Activated T-cell treated with anti-CD3 and anti-CD28 coated beads, Interleukin-2, amount 50 U/mL, for 4 hours (primary cell): ENCODE measurements at places on chromosomes 16 and 17. TPM values are rescaled to one million over a fixed set of nuclear protein-coding genes. Genes with fewer than 3 reads are reported as not detected.

DNA sequence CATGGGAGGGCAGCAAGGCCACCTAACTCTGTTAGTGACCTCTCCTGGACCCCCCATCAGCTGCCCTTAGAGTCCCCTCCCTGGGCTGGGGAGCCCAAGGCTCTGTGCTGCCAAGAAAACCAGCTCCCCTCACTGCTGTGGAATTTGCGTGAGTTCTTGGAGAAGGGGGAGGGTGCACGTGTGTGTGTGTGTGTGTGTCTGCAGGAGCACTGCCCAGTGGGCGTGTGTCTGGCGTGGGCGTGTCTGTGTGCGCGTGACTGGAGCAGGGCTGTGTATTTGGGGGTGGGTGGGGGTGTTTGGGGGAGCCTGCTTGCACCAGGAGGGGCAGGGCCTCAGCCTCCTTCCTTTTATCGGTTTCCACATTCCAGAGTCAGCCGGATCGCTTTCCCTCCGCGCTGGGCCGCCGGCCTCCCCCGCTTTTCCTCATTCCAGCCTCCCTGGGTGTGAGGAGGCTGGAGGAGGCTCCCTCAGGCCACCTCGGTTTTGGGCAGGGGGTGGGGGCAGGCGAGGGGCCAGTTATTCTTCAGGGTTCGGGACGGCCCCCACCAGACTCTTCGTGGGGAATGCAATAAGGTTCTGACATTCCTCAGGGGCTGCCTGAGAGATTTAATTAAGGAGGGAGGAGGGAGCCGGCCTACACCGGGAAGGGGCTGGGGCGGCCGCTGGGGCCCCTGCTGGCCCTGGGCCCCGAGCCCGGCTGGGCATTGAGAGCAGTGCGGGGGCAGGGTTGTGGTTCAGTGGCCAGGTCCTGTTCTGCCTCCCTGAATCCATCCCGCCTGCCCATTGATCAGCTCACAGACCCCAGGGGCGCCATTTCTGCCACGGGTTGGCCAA lies 2.5 kb downstream of the VASN start:
- no peak for DNase-seq

DNA sequence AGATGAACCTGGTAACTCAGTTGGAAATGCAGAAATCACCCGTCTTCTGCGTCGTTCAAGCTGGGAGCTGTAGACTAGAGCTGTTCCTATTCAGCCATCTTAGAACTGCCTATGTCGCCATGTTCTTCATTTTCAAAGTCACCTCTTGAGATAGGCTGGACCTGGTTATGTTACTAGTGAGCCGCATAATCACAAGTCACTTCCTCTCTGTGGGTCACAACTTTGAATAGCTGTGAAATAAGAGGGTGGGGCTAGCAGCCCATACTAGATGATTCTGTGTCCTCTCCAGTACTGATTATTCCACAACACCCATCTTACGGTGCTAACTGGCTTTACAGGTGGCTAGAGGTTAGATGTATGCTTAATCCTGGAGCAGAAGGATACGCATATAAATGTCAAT lies 74.2 kb downstream of the VPS53 start:
- no peak for DNase-seq

DNA sequence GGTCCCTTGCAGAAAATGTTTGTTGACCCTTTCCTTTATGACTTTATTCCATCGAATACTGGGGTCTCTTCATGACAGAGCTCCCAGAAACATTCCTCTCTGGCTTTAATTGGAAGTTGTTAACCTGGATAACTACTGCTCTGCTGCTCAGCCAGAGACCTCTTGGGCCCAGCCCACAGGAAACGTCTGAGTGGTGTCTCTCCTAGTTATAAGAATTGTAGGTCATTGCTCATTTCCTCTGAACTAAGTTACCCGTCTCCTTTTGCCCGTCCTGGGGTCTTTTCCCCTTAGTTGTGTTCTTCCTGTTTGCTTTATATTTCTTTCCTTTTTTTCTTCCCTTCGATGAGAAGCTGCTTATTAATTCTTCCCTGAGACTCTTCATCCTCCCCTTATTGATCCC lies 9.0 kb downstream of the MAP2K6 start:
- DNase-seq: no peak

DNA sequence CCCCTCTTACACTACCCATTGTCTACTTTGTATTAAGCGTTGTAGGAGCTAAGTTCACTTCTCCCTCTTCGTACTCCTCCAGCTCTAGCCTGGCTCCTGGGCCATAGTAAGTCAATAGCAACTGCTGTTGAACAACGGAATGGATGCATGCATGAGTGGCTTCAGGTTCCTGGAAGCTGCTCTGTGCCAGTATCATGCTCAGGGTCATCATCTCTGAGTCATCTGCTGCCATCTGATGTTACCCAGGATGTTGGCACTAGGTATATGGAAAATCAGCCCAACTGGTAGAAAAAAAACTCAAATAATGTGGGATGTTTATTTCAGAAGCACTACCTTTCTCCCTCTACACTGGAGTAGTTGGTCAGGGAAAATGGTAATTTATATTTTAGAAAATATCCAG lies 536.8 kb downstream of the NPIPA7 start:
- no peak for DNase-seq

DNA sequence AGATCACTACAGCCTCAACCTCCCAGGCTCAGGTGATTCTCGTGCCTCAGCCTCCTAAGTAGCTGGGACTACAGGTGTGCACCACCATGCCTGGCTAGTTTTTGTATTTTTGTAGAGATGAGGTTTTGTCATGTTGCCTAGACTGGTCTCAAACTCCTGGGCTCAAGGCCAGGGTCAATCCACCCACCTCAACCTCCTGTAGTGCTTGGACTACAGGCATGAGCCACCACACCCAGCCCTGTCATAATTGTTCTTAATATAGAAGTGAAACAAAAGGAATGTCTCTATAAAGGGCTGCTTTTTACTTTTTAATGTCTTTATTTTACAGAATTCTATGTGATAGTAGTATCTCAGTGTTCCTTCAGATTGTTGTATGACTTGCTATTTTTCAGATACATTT lies 345.2 kb upstream of the TBX2 start:
- no peak for DNase-seq

DNA sequence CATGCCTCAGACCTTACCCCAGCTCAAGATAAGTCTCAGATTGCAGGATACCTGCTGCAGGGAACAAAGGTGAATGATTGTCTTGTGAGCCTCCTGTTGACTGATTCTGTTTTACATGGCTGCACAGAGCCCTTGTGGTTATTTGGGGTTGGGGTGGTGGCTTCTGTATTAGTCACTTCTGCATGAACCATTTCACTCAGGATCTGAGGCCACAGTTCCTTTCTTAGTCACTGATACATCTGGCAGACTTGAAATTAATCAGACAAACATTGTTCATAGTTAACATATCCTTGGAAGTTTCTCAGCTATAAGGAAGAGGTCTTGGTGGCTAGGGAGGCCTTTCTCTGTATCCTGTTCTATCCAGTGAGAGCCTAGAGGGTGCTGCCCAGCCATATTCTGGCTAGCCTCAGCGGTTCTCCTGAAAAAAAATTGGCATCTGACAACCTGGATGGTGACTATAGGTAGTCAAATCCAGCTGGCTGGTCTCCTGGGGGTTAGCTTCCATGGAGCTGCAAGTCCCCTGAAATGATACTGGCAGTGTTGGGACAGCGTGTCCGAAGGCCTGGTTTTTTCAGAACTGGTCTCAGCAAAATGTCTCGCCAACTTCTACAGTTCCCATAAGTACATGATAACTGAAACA lies 8.4 kb upstream of the PLK1 start:
- no peak for DNase-seq

MRPS23 gene
- 125 TPM for total RNA-seq

- DNase-seq: no peak
Measured at GRCh38 chr16:88384222-88385111, 1.7 kb downstream of the ZNF469 start.

SDF2 gene
- total RNA-seq: 42.8 TPM

SKA2 gene
- 33.4 TPM for total RNA-seq

PRAC1 gene
- total RNA-seq: not detected

TMEM238L gene
- total RNA-seq: not detected

DNA sequence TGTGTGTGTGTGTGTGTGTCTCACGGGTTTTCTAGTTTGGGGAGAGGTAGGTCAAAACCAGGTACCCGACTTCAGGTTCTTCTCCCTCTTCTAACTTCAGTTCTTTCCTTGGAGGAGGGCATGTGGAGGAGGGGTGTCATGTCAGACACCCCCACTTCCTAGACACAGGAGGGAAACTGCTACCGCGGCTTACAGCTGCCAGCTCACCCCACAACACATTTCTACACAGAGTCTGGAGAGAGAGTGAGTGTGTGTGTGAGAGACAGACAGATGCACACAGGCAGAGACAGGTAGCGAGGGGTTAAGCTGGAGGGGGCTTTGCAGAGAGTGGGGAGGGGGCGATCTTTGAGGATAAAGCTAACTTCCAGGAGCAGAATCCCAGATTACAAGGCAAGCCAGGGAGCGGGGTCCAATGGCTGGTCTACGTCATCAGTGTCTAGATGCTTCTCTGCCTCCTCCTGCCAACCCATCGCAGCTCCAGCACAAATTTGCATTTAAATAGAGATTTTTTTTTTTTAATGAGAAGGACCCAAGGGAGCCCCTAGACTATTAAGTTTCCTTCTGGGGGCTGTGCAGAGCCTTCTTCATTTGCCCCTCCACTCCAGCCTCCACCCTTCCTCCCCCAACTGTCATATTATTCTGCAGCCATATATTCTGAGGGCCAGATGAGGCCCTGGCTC lies 48.9 kb downstream of the MRM1 start:
- DNase-seq: no peak

DNA sequence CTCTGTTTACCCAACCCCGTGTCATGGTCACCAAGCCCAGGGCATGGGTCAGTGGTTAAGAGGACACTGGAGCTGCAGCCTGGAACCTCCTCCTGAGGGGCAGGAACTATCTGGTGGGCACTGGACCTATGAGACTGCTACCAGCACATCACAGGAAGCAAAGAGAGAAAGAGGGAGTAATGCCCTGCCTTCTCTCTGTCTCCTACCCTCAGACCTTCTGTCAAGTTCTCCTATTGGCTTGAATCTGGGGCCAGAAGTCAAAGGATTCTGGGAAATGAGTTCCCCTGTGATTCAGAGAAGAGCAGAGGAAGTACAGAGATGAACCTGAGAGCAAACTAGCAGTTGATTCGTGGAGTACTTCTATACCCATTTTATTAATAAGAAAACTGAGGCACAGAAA lies 123.0 kb upstream of the GNAO1 start:
- DNase-seq: no peak
